Activated CD4-positive, alpha-beta T cell treated with anti-CD3 and anti-CD28 coated beads, Interleukin-2, amount 50 U/mL, for 4 hours (primary cell): ENCODE measurements at places on chromosomes 4 and X.

DNA sequence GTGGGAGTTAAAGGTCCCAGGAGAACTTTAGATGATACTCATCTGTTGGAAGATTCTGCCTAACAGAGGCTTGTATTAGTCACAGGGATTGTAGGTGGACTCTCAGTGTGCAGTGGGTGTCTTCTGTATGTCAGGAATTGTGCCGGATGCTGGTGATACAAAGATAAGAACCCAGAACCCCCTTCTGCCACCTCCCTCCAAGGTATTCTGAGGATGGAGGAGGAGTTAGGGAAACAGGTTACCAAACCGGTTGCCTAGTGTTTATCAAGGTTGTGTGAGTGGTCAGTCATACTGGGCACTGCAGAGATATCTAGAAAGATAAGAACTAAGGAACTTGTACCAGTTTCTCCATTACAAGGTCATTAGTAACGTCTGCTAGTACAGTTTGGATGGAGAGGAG, 61.6 kb downstream of the PTTG2 start:
- DNase-seq, result no peak

- DNase-seq, result no peak
Measured at GRCh38 chr4:6331018-6331417, 61.4 kb downstream of the WFS1 start.

GRCh38 chr4:43990551-43990950, 458.1 kb downstream of the KCTD8 start:
- DNase-seq, result no peak

GRCh38 chr4:29459926-29460325, 1260.2 kb upstream of the PCDH7 start:
- DNase-seq, result no peak

GRCh38 chrX:39161611-39162255, 360.5 kb downstream of the MID1IP1 start:
- DNase-seq, result no peak

DNA sequence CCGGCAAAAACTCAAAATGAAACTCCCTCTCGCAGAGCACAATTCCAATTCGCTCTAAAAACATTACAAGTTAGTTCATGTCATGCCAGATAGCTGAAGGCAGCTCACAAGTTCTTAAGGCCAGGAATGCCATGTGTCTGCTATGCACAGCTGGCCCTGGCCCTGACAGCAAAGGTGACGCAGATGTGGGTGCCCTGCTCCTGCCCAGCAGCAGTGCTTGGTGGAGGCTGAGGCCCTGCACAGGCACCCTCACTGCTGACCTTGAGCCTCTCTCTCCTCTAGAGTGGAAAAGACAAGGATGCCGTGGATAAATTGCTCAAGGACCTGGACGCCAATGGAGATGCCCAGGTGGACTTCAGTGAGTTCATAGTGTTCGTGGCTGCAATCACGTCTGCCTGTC, 2.9 kb downstream of the S100P start:
- no peak for DNase-seq

DNA sequence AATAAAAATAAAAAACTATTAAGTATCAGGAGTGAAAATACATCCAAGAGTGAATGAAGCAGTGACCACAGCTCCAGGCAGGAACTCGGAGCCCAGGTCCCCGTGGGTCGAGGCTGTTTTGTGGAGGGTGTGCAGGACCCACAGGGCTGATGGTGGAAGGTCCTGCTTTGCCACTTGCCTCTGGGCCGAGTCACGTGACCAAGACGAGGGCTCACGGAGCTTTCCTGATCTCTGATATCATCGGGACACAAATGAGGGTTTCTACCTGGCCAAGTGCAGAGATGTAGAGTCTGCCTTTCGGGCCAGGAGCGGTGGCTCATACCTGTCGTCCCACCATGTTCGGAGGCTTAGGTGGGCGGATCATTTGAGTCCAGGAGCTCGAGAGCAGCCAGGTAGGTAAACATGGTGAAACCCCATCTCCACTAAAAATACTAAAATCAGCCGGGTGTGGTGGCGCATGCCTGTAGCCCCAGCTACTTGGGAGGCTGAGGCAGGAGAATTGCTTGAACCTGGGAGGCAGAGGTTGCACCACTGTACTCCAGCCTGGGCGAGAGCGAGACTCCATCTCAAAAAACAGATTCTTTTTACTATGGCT, 7.2 kb downstream of the SLC25A6 start:
- no peak for DNase-seq
